ENCODE measurements at places on chromosomes 2 and 18.

DNA sequence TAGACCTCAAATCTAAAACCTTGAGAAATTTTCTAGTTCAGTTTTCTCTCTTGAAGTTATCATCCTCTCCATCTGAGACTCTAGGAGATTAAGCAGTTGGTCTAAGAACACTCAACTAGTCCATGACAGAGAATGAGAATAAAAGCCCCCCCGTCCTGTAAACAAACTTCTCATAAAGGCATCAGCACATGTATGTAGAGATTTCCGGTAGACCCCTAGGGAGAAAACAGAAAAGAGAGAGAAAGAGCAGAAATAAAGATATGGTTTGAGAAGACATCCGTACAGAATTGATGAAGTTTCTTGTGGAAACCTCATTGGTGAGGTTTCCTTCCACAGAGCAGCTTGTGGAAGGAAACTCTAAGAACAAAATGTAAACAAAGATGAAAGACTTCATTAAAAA is 3.2 kb upstream of the GPR155 start:
- peak; percentile 14 for DNase-seq

- peak; percentile 54 for DNase-seq
Measured at GRCh38 chr2:136255648-136256461, 137.9 kb upstream of the CXCR4 start.

GRCh38 chr2:190625691-190626090 is 23.2 kb upstream of the NAB1 start:
- DNase-seq = no peak

DNA sequence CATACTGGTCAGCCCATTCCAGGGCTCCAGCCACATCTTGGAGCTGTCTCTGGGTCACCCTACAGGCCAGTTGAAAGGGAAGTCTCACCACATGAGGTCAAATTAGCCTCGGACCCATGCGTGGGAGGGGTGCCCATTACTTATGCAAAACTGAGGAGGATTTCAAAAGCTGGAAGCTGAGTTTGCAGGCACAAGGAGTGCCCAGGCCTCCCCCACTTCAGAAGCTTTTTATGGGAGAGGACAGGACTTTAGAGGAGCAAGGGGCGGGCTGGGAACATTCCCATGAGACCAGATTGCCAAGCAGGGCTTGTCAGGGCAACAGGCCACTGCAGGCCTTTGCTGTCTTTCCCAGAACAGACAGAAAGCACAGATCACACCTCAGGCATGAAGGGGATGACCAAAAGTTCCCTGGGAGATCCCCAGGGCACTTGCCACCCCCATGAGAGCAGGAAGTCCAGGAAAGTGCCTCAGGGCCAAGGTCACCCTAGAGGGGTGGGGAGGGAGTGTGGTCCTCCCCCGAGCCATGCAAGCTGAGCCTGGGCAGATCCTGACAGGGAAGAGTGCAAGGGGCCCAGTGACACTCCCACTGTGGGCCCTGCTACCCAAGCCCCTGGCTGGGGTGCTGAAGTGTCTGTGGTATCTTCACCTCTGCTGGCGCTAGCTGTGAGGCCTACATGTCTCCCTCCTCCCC is 267.7 kb downstream of the BCL11A start:
- DNase-seq = no peak

DNA sequence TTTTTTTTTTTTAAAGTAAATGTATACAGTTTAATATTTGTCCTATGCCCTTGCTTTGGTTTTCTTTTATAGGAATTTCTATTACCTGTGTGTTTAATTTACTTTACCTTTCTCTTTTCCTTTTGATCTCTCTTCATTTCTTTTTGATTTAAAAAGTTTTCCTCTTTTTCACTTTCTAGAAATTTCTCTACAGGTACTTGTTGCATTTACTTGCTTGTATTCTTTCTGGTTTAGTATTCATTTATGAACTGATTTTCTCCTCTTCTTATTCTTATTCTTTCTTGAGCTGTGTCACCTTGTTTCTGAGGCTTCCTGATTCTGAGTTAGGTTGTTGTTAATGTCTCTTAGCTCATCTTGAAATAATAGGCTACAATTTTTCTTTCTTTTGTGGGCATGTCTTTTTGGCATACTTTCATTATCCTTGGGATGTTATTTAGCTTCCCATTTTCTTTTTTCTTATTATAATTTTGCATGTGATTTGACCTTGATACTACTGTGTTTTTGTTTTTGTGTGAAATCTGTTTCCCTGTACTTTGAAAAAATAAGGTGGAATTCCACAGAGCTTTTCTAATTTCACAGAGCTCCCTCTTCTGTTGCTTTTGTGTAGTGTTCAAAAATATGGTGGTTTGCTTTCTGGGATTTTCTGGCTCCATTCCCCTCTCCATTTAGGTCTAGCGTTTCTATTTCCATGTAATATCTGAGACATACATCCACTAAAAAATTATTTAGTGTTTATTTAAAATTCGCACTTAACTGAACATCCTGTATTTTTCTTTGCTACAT is 25.5 kb upstream of the ALMS1 start:
- no peak for DNase-seq

DNA sequence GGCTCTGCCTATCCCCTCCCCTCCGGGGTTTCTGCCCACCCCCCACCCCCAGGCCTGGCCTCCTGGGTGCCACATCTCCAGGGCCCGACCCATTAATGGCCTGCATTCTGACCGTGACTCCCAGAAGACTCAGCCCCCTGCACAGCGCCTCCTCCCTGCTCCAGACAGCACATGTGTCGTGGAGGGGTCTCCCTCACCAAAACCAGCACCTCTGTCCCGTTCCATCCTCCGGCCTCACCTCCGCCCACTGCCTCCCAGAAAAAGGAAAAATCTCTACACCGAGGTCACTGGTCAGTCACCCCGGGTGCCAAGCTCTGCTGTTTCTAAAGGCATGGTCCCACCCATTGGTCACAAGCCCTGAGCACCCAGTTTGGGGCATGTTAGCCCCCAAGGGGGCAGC is 65.2 kb downstream of the GBX2 start:
- DNase-seq = no peak

- no peak for DNase-seq
Measured at GRCh38 chr2:9984217-9984739, 32.8 kb downstream of the GRHL1 start.

- DNase-seq = peak; percentile 18
Measured at GRCh38 chr2:130341562-130342019, 1.1 kb upstream of the IMP4 start.

DNA sequence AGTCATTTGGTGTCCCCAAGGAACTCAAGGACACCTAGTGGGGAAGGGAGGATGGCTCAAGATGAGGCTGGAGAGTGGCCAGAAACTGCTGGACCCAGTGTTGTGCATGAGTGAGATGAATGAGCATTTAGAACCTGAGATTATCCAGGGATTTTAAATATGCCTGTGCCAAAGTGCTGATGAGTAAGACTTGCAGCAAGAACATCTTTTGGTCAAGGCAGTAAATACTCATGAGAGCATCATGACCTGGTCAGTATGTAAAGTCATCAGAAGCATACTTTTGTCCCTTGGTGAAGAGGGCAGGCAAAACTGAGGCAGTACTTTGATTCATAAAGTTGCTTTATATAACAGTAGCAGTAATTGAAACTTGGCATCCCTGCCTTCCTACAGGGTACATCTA is 3.1 kb upstream of the SPP2 start:
- no peak for DNase-seq

DNA sequence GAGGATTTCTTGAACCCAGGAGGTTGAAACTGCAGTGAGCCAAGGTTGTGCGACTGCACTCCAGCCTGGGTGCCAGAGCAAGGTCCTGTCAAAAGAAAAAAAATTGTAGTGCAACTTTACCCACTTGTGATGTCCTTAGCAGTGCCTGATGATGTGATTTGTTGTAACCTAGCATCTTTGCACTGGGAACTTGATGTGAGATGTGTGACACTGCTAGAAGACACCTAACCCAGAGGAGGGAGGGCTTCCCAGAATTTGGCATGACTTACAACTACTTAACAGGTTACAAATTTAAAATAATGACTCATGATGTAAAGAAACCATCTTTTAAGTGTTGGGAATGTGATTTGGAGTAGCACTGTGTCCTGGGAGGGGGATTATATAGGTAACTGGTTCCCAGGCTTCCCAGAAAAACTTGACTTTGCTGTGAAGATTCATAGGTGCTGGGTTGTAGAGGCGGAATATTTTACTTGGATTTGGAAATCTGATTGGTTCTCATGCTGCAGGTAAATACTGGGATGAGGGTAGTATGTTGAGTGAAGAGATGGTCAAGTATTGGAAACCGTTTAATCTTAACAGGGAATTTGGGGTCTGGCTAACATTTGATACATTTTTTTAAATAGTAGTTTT is 3.7 kb downstream of the EEF1B2 start:
- DNase-seq = no peak

DNA sequence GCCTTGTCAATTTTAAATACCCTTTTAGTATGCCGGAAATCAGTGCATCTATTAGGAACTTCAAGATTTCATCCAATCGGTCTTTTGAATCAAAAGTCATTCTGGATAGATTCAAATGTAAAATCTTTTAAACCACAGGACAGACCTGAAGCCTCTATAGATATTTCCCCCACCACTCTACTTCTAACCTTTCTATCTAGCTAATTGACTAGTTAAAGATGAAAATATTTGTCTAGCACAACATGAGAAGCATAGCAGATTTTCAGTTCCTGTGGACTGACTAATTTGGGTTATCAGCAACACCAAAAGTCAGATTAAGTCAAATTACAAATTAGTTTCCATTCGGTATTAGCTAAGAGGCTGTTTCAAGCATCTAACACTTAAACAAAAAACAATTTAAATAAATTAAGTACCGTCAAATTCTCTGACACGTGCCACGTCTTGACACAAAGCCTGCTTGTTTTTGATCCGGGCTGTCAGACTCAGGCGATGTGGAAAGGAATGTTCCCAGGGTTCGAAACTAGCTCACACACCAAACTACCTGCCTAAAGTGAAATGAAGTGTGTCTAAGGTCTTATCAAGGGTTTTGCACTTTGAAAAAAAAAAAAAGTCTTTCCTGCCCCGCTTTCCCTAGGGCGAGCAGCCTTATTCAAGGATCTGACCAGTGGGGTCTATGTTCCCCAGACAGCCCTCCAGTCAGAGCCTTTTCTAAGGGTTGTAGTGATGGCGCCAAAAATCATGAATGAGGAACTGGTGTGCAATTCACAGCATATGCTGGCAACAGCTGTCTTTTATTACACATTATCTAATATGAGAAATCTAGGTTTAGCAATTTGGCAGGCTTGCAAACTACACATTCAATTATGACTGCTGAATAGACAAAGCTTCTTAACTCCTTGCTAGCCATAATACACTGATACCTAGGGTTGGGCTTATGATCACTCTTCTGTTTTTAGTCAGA is 4.7 kb downstream of the CYTIP start:
- DNase-seq = no peak

DNA sequence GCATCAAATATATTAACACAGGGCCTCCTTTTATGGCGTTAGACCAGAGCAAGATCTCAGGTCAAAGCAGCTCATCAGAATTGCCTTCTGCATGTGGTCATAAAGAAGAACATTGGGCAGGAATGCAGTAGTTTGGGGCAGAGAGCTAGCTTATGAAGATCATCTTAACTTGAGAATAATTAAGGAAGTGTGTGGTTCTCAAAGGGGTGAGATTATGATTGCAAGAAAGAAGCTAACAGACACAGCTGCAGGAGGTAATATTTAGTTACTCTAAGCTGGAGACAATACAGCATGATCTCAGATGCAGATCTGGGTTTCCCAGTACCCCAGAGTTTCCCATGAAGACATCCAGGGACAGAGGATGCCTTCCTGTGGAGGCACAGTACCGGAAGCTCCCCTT is 91.6 kb downstream of the TTC27 start:
- DNase-seq = no peak

GRCh38 chr2:202408546-202409140 is 32.5 kb downstream of the BMPR2 start:
- DNase-seq = no peak

DNA sequence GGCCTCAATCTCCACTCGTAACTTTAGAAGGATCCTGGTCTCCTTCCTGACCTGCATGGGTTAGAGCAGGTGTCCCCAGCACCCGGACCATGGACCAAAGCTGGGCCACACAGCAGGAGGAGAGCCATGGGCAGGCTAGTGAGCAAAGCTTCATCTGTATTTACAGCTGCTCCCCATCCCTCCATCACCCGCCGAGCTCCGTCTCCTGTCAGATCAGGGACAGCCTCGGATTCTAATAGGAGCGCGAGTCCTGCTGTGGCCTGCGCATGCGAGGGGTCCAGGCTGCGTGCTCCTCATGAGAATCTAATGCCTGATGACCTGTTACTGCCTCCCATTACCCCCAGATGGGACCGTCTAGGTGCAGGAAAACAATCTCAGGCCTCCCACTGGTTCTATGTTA is 297.7 kb upstream of the SALL3 start:
- DNase-seq = no peak

DNA sequence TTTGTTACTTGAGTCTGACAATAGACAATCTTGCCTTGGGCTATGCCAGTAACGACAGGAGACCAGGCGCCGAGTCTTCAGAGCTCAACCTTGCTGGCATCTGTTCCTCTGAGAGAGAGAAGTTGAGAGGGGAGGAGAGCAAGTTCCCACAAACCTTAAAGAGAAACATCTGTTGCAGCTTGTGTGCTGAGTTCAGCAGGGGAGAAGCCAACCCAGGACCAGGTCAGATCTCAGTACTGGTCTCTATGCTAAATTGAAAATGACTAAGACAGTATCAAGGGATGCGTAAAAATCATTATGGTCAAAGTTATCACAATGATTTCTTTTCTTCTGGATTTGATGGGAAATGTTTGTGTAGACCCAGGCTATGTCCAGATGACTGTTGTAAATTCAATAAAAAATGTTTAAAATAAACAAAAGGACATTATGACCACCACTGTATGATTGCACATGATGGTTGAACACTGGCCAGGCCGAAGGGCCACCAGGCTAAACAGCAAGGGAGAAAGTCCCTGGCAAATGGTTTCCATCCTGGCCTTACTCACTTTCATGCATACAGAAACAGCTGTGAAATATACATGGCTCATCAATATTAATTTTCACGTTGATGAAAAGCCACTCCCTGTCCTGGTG is 100.3 kb upstream of the PMAIP1 start:
- DNase-seq = no peak

- DNase-seq = peak; percentile 77
Measured at GRCh38 chr2:213021971-213022899, 129.2 kb downstream of the IKZF2 start.

DNA sequence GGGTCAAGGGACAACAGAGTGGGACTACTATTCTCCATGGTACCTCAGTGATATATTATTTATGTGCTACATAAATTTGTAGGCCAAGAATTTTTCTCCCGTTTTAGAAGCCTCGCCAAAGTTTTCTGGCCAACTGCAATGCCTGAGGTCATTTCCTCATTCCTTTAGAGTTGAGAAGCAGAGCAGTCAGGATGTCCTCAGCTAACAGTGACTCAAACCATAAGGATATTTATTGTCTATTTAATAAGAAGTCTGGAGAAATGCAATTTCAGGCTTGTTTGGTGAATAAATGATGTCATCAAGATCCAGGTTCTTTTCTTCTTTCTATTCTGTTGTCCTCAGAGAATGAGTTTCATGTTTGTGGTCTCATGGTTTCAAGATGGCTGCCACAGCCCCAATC is 91.0 kb downstream of the ADCYAP1 start:
- DNase-seq = no peak

GRCh38 chr18:57209713-57210106 is 62.8 kb downstream of the BOD1L2 start:
- peak; percentile 6 for DNase-seq

All from GM06990 (cell line).